ENCODE measurements at places on chromosomes 12 and 14. TPM values are rescaled to one million over a fixed set of nuclear protein-coding genes. Genes with fewer than 3 reads are reported as not detected.

- H3K27me3 ChIP-seq = no peaks in the 10 kb centered on the region
- peak; percentile 91 for DNase-seq
- H3K36me3 ChIP-seq = peaks cover 42% of the 10 kb centered on the region
- H3K4me3 ChIP-seq = no peak overlapping the region
Observed at GRCh38 chr12:94305130-94305957, 154.3 kb downstream of the CEP83 start.

- H3K4me3 ChIP-seq = no peak overlapping the region
- no peak for DNase-seq
- H3K27me3 ChIP-seq = no peaks in the 10 kb centered on the region
- no peak overlapping the region for H3K27ac ChIP-seq
- peaks cover 43% of the 10 kb centered on the region for H3K36me3 ChIP-seq
Observed at GRCh38 chr14:35712466-35712865, 96.6 kb downstream of the RALGAPA1 start.

DNA sequence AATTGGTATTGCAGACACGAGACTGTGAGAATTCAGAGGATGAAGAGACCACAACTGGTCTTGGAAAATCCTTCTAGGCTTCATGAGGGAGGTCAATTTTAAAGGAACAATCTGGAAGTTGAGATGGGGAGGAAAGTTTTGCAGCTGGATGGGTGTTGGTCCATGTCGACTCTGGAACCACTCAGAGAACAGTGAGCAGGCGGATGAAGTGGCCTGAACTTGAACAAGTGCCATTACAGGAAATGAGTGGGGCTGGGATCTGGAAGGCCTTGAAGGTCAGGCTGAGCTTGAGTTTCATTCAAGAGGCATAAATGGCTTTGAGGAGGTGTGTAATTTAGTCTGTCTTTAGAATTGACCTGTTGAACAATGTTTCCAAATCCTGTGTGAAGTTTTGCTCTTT, 140.9 kb downstream of the GALC start:
- no peak overlapping the region for H3K27ac ChIP-seq
- H3K36me3 ChIP-seq = no peaks in the 10 kb centered on the region
- H3K27me3 ChIP-seq = no peaks in the 10 kb centered on the region
- DNase-seq = no peak

DNA sequence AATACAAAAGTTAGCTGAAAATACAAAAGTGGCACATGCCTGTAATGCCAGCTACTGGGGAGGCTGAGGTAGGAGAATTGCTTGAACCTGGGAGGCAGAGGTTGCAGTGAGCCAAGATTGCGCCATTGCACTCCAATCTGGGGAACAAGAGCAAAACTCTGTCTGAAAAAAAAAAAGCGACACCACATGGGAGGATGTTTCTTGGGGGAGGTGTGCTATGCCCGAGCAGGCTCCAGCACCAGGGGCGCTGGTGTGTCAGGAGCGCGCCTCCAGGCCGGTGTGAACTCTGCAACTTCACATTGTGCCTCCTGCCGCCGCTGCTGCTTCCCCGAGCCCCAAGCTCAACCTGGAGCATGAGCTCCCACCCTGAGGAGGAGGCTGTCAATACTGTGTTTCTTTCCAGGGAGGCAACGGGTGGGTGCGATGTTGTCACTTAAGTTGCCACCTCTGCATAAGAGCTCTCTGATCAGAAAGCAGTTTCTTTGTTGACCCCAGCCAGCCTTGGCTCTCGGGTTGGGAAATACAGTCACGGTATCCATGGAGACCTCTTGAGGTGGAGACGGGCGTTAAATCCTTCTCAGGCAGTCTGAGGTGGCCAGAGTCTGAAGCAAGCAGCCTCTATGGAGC, 18.9 kb downstream of the DEGS2 start:
- H3K4me3 ChIP-seq = no peak overlapping the region
- peaks cover 84% of the 10 kb centered on the region for H3K36me3 ChIP-seq
- DNase-seq = no peak
- H3K27me3 ChIP-seq = no peaks in the 10 kb centered on the region
- no peak overlapping the region for H3K27ac ChIP-seq

GRCh38 chr12:64918344-64918743, 93.9 kb downstream of the TBC1D30 start:
- no peak for DNase-seq
- no peak overlapping the region for H3K27ac ChIP-seq
- H3K36me3 ChIP-seq = no peaks in the 10 kb centered on the region
- H3K4me3 ChIP-seq = no peak overlapping the region
- H3K27me3 ChIP-seq = peaks cover 4% of the 10 kb centered on the region

Gene SCNN1A
- total RNA-seq = 0.86 TPM
